ENCODE measurements at places on chromosomes 2 and 18.

- no peak for DNase-seq
Observed at GRCh38 chr18:63145166-63145850, 174.3 kb downstream of the BCL2 start.

- no peak for DNase-seq
Observed at GRCh38 chr2:137959166-137959565, 5.1 kb upstream of the HNMT start.

GRCh38 chr2:38933653-38934052 lies 44.0 kb downstream of the ARHGEF33 start:
- DNase-seq = no peak

DNA sequence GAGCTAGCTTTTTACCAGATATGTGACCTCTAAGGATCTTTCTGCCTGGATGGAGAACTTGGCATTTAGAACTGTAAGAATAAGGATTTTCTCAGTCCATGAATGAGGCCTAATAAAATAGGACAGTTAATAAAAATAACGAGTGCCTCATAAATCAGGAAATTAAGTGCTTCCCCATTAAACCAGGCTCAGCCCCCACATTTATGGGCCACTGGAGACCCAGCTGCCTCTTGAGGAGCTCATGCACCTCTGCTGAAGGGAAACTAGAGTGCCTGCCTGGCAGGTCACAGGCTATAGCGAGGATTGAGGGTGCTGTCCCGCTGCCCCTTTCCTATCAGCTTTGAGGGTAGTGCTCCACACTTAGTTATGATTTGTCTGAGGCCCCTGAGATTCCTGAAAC lies 158.0 kb downstream of the ALK start:
- DNase-seq = no peak

DNA sequence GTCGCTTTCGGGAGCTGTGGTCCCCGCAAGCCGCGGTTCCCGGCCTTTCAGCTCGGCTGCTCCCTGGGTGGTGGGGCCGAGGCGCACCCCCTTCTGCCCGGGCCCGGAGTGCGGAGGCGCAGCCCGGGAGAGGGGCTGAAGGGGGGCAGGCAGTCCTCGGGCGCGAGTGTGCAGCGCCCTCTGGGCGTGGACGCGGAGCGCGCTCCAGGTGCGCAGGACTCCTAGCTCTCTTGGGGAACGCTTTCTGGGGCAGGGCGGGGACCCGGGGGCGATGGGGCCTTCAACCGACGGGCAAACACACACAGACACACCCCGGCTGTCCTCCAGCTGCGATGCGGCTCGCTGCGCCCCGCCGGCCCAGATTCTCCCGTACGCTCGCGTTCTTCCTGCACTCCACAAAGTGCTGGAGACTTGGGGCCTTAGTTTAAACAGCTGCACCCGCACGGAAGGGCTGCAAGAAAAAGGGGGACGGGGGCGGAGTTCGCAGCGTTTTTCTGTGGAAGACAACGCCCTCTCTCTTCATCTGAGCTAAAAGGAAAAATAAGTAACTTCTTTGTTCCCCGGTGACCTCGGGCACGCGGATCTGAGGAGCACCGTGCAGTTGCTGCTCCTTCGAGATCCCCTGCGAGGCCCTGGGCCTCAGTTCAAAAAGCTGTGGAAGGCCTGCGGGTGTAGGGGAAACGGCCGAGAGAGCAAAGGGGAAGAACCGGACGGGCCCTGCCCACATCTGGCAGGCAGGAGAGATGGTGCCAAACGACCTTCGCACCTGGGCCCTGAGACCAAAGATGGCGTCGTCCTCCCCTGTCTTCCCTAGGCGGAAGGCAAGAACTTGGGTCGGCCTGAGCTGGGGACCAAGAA lies 593 bp upstream of the SDC1 start:
- peak; percentile 81 for DNase-seq

GRCh38 chr18:4755848-4756247 lies 300.7 kb upstream of the DLGAP1 start:
- no peak for DNase-seq

DNA sequence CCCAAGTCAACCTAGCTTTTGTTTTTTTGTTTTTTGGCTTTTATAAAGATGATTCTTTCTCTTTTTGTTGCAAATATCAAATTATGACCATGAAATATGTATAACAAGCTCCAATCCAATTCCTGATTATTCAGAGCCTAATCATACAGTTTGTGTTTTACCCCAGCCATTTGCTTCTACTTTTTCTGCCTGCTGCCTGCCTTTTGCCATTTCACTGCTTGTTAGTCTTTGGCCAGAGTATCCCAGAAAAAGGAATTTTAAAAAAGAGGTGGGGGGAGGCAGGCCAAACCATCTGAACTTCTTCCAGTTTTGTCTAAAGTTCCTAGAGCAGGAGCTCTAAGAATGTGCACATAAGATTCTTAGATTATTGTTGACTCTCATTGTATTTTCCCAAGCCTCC lies 211.9 kb upstream of the VRK2 start:
- DNase-seq = no peak

DNA sequence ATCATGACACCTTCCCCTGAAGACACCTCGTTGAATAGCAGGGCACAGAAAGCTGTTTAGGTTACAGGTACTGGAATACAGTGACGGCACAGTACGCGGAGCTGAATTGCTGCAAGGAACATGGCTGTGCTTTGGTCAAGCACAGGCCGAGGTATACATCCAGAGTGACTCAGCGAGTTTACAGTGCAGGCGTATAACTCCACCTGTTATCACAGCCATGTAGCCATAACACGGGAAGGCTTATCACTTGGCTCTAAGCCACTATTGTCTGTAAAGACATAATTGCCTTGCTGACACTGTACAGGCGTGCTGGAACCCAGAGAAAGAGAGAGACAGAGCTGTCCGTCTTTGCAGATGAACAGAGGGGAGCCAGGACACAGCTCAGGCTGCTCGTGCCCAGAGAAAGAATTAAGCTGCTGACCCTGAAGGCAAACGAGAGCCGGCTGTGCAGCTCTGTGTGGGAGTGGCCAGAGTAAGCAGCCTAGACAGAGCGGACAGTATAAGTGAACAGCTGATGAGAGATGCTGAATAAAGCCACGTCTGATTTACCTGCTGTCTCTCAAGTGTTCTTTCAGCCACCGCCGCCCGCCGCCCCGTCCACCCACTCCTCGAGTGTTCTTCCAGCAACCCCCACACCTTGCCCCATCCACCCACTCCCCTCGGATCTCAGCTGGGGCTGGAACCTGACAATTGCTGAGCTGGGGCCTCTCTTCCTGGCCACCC lies 87.3 kb upstream of the PPP1CB start:
- DNase-seq = peak; percentile 7

DNA sequence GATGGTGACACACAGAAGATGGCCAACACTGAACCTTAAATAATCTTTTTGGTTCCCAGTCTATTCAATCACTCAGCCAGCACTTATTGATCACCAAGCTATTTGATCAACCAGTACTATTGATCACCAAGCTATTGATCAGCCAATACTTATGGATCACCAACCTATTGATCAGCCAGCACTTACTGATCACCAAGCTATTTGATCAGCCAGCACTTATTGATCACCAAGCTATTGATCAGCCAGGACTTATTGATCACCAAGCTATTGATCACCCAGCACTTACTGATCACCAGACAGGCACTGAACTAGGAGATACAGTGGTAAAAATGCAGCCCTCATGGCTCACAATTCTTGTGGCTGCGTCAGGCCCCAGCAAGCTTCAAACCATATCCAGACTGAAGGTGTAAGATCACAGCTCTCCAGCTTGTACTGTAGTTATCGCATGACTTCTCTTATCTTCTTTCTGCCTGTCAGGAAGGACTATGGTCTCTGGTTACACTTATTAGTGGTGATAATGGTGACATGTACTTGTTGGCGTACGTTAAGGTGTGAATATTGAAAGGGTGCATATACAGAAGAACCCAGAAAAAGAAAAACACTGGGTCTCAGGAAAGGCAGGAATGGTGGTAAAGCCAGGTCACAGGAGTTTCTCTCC lies 18.4 kb upstream of the B3GNT2 start:
- no peak for DNase-seq

- no peak for DNase-seq
Observed at GRCh38 chr18:9615280-9615797, 980 bp upstream of the PPP4R1 start.

DNA sequence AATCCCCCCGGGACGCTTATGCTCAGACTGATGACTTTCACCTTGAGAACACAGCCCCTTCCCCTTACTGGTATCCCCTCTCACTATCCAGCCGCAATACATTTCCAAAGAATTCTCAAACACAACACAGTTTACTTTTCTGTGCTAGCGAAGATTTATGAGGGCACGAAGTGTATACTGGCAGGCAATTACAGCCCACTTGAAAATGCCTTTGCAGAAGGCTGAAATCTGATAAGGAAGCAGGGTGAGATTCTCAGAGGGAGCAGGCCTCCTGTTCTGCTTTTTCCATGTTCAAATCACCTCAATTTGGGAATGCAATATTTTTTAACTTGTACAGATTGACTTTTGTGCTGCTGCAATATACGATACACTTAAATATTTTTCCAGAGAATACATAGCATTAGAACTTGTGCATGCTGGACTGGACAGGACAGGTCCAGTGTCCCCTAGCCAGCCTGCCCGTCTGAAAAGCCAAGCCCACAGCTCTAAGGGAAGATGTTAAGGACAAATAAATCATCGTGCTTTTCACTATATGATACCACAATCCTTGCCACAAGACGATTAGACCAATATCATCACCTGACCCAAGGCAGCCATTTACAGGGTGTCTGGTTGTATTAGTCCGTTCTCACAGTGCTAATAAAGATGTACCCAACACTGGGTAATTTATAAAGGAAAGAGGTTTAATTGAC lies 262.1 kb downstream of the EPHA4 start:
- no peak for DNase-seq

DNA sequence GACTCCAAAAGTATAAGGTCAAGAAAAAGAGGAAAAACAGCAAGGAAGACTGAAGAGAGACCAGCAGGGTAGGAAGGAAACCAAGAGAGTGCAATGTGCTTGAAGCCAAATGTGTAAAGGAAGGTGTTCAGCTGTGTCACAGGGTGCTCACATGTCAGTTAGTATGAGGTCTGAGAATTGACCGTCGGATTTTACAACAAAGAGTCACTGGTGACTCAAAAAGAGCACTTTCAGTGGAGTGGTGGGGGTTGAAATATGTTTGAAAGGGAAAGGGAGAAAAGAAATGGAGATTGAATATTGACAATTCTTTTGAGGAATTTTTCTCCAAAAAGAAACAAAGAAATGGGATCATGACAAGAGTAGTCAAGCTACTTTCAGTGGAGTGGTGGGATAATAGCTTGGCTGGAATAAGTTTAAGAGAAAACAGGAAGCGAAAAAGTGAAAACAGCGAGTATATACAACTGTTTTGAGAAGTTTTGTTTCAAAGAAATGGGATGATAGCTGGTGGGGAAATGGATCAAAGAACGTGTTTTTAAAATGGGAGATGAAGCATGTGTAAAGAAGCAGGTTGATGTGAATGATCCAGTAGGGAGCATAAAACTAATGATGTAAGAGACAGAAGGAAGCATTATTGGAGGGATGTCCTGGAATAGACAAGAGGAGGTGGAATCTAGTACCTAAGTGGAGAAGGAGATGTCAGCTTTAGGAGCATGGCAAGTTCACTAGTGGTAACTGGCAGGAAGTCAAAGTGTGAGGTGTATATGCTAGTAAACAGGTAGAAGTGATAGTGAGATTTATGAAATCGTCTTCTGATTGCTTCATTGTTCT lies 3.6 kb upstream of the TSPYL6 start:
- DNase-seq = no peak

- DNase-seq = no peak
Observed at GRCh38 chr2:171889333-171889732, 4.7 kb downstream of the SLC25A12 start.

- DNase-seq = no peak
Observed at GRCh38 chr2:129296806-129297205, 682.7 kb upstream of the RAB6C start.

DNA sequence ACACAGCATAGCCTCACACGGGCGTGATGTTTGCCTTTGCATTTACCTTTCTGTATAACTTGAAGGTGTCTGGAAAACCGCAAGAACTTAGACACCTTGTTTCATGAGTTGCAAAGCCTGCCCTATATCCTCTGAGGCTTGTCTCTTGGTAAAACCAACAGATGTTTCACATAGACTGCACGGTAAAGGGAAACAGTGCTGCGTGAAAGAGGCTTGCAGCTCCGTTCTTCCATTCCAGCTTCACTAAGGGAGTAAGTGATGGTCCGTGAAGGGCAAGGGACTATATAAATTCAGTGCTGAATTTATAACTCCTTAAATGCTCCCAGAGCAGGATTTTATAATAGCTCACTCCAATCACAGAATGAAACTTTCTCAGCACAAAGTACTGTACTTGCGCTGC lies 360.5 kb downstream of the SOX11 start:
- DNase-seq = no peak

DNA sequence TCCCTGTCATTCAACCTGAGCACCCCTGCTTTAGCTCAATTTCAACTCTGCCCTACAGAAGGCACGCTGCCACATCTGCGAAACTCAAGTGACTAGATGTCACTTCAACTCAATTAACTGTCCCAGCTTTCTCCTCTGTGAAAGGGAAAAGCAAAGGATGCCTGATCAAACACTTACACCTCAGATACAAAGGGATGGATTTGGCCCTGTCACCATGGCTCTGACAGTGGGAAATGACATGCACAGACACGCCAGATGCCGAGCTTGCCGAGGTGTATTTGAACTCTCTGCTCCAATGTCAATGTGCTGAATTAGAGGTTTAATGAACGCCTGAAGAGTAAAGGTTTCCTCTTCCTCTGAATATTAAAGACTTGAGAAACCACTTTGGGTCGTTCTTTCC lies 481.1 kb downstream of the CBLN2 start:
- peak; percentile 85 for DNase-seq

DNA sequence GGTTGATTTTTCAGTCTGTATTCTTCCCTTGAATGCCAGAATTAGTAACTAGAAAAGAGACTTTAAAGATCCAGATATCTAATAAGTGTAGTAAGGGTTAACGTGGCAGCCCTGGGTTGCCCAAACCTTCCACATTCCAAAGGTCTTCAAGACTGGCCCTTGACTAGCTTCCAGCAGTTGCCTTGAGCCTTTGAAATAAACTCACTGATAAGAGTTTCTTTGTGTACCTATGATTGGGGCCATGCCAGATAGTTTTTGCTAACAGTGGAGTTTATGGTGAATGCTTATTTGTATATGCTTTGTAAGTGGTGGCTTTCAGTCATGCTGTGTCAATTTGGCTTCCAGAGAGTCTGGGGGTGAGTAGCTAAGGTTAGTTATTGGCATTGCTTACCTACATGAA lies 722.3 kb downstream of the RNF144A start:
- DNase-seq = no peak

DNA sequence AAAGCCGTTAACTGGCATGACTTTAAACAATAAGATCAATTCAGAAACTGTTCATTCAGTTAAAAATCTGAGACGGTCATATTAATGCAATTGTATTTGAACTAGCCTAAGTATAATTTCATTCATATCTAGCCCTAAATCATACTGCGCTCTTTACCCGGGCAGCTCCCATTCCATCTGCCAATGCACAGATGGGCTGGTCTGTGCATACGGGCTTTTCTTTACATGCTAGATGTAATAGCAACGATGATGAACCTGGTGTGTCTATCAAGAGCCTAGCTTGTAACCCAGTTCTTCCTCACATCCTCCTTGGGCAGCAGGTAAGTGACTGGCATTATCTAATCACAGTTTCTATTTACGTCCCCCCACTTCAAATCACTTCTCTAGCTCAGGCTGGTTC lies 631.5 kb upstream of the KLHL29 start:
- DNase-seq = no peak
